Astrocyte of the cerebellum (primary cell): ENCODE measurements at places on chromosomes 1 and 21.

DNA sequence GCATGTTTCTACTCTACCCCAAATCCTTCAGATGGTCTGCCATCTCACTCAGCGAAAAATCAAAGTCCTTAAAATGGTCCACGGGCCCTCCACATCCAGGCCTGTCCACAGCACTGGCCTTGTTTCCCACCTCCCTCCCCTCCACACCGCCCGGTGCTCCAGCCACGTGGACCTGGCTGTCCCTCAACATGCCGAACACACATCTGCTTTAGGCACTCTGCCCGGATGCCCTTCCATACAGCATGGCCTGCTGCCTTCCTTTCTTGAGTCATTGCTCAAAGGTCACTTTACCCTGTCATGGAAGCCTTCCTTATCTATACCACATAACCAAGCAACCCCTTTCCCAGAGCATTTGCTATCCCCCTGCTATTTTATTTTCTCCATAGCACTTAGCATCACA lies 143.0 kb downstream of the DNM3 start:
- no peak for DNase-seq

- DNase-seq: no peak
Measured at GRCh38 chr1:74470936-74471335, 41.5 kb downstream of the LRRC53 start.

DNA sequence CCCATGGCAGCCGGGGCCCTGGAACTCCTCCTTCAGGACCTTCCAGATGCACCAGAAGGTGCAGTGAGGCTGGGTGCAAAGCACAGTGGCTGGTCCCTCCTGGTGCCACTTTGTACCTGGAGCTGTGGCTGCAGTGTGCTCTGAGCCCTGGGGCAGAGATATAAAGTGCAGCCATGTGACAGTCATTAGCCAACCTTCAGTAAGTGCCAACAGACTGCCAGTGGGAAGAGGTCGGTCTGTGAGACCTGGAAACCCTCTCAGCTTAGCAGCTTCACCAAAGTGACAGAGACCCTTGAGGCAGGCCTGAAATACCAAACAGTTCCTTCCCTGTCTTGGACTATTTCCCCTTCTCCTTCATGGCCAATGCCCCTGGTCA lies 26.7 kb upstream of the NGF start:
- no peak for DNase-seq

DNA sequence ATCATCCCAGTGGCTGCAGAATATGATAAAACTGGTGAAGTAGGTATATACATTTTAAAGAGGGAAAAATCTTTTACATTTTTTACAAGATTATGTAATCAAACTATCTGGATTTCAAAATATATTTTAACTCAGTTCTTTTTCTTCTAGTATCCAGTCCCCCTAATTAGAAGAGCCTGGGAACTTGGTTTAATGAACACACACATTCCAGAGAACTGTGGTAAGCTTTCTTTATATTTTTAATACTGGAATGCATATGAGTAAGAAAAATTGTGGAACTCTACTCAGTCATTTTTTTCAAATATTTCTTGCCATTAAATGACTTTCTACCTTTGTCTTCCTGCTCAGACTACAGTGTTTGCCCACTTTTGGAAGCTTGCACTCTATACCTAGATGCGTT lies 8.2 kb downstream of the ACADM start:
- no peak for DNase-seq

DNA sequence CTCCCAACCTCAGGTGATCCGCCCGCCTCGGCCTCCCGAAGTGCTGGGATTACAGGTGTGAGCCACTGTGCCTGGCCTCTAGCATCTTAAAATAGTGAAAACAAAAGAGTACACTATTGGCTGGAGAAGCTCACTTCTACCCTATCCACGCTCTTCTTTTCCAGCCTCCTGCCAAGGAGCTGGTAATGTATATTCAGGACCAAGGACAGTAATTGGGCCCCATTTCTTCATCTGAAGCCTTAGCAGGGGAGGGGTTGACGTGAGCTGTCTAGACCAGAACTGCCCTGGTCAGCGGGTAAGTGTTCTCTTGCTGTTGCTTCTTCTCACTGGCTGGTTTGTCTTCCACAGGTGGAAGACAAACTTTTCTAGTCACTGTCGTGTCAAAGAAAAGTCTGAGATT lies 70.2 kb downstream of the DNM3 start:
- no peak for DNase-seq

DNA sequence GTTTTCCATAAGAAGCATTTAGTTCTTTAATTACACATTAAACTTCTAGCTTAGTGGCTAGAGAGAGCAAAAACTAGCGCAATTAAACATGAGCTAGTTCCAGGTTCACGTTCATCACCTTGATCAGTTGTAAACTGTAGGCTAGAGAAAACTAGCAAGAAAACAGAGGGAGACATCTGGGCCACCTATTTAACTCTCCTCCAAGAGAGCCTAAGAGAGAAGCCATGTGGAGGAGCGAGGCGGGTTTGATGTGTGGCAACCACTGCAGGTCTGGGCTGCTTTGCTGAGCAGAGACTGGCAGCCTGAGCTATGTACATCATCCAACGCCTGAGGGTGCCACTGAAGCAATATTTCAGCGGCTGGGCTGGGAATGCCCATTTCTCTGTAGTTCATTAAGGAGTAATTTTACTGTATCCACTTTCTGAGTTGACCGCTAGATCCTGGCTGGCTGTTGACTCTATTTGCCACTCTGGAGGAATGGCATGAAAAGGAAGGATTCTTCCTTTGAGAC lies 252.9 kb downstream of the DYRK1A start:
- DNase-seq: no peak

DNA sequence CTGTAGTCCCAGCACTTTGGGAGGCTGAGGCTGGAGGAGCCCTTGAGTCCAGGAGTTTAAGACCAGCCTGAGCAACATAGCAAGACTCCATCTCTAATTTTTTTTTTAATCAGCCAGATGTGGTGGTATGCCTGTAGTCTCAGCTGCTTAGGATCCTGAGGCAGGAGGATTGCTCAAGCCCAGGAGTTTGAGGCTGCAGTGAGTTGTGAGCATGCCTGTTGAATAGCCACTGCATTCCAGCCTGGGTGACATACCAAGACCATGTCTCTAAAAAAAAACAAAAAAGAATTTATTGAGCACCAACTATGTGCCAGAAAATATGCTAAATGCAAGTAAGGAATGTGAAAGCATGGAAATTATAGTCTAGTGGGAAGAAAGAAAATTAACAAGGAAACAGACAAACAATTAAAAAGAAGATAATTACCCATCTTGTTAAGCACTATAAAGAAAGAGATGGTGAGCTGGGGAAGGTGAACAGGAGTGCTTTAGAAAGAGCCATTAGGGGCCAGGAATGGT lies 104.0 kb upstream of the ZNF678 start:
- DNase-seq: no peak

- no peak for DNase-seq
Measured at GRCh38 chr1:224733027-224733911, 117.2 kb downstream of the CNIH3 start.

GRCh38 chr1:58839846-58840835 lies 56.3 kb upstream of the JUN start:
- no peak for DNase-seq

DNA sequence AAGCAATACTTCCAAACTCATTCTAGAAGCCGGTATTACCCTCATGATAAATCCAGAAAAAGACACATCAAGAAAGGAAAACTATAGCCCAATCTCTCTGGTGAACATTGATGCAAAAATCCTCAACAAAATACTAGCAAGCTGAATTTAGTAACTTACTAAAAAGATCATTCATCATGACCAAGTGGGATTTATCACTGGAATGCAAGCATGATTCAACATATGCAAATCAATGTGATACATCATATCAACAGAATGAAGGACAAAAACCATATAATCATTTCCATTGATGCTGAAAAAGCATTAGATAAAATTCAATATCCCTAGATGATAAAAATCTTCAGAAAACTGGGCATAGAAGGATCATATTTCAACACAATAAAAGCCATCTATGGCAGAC lies 402.9 kb downstream of the TGFB2 start:
- no peak for DNase-seq

- DNase-seq: no peak
Measured at GRCh38 chr1:180609643-180610555, 21.9 kb upstream of the XPR1 start.

- DNase-seq: no peak
Measured at GRCh38 chr1:222335586-222335985, 212.3 kb downstream of the HHIPL2 start.

GRCh38 chr1:2587860-2588571 lies 1.4 kb downstream of the PRXL2B start:
- no peak for DNase-seq
